T-helper 17 cell (primary cell): ENCODE measurements at places on chromosomes 1 and 21.

DNA sequence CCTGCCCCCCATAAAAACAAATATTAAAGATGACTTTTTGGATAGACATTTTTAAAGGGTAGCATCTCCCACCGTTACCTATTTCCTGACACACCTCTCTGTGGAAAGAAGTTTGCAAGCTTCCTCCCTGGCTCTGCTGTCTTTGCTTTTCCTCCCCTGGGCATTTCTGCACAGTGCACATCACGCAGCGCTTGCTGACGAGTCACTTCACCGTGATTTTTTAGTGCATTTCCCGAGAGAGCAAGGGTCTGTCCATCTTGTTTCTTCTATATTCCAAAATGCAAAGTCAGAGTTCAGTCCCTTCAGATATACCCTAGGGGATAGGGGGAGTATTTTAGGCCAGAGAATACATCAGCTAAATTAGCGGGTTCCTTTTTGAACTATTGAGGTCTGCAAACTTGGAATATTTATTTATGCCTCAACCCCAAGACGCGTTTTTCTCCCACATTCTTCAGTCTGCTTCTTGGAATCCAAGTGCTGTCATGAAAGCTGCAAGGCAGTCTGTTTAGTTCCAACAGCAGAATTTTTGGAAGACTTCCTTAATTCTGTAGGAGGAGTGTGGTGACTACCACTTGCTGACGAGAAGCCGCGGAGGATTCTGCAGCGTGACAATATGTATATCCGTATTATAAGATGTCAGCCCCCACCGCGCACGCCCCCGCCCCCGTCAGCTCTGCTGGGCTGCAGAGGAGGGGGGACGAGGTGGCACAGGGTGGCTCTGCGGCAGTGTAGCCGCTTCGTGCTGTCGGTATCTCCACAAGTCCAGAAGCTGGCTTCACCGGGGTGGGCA lies 22.4 kb downstream of the SMYD2 start:
- DNase-seq = no peak

DNA sequence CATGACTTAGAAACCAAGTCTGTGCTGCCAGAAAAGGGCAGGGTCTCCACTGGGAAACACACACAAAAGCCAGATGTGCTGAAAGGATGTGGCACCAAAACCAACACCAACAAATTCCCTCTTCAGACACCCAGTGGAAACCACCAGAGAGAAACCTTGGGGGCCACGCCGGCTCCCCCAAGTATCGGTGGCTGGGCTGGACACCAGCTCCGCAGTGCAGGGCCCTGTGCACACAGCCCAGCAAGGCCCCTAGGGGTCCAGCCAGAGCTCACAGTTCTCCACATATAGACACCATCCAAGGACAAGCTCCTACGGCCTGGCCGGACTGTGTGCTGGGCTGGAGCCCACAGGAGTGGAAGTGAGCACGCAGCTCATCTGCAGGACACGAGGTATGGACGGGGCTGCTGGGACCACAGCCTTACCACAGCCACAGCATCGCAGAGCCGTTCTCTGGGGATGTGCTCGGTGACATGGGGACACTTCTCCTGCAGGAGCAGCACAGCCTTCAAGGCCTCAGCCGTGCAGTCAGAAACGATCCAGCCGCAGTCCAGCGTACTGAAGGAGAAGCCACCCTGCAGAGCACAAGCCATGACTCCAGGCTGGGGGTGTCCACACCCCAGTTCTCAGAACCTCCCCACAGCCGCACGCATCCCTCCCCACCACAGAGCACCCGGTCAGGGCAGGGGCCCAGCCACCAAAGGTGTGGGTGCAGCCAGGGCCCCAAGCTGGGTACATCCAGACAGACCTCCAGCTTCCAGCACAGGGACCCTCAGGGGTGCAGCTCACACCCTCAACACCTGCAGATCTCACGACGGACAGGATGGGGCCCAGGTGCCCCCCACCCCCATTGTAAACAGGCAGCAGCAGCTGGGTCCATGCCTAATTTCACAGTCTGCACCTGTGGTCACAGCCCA lies 21.3 kb downstream of the LSS start:
- no peak for DNase-seq

GRCh38 chr1:6294890-6295556 lies 34.1 kb upstream of the GPR153 start:
- DNase-seq = no peak

GRCh38 chr1:231188072-231188471 lies 26.2 kb downstream of the TRIM67 start:
- no peak for DNase-seq

DNA sequence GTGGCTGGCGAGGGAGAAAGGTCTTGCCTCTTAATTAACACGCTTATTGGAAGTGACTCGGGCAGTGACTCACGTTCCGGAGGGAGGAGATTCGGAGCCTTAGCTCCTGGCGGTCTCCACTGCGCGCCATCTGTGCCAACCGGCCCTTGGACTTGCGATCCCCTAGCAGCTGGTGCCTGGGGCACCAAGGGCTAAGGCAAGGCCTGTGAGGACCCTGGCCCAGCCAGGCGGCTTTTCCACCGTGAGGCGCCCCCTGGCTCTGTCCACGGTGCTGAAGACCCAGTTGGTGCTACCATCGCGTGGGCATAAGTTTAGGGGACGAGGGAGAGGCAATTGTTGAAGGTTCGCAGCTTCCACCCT lies 1.3 kb upstream of the SYT6 start:
- DNase-seq = no peak

DNA sequence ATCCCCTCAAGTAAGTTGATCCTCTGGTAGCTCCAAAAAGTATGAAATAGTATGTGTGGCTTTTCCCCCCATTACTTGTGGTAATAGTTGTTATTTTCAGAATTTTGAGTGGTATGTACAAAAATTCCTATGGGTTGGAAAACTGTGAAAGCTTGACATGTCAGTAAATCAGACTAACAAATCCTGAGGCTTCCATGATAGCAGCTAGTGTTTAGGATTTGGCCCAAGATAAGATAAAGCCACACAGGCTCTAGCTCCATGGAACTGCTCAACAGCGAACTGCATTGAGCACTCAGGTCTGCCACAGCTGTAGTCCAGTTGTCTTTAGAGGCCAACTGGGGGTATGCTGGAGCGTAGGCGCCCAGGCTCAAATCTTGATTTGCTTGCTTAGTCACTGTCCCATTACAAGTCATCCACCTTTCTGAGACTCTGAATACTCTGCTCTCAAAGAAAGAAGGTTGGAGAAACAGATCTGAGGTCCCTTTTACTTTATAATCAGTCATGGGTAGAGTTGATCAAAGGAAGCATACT lies 28.7 kb downstream of the ATP1A1 start:
- no peak for DNase-seq

- DNase-seq = no peak
These were observed 172.8 kb upstream of the SAMSN1 start for GRCh38 chr21:14718951-14719350.

DNA sequence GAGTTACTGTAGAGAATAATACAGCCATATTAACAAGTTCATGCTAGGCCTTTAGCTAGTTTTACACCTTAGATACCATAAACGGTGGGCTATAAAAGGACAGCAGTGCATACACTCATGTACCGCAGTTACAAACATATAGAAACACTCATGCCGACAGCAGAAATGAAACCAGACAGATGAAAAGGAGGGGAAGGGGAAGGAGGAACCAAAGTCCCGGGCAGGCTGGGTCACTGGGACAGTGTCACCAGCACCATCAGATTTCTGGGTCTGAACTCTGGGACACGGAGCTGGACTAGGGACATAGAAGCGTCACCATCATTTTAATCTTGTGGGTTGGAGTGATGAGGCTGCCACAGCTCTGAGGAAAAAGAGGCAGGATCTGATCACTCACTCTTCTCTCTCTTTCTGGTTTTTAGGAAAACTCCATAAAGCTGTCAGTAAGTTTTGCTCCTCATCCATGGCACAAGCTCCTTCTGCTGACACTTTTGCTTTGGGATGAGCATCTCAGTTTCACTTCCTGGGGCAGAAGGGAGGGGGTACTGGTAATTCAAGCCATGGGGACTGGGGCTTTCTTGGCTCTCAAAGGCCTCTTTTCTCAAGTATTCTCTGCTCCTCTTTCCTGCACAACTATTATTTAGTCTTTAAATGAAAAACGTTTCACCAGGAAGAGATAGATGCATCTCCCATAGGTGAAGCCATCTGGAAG lies 7.8 kb upstream of the ZNF691 start:
- no peak for DNase-seq

DNA sequence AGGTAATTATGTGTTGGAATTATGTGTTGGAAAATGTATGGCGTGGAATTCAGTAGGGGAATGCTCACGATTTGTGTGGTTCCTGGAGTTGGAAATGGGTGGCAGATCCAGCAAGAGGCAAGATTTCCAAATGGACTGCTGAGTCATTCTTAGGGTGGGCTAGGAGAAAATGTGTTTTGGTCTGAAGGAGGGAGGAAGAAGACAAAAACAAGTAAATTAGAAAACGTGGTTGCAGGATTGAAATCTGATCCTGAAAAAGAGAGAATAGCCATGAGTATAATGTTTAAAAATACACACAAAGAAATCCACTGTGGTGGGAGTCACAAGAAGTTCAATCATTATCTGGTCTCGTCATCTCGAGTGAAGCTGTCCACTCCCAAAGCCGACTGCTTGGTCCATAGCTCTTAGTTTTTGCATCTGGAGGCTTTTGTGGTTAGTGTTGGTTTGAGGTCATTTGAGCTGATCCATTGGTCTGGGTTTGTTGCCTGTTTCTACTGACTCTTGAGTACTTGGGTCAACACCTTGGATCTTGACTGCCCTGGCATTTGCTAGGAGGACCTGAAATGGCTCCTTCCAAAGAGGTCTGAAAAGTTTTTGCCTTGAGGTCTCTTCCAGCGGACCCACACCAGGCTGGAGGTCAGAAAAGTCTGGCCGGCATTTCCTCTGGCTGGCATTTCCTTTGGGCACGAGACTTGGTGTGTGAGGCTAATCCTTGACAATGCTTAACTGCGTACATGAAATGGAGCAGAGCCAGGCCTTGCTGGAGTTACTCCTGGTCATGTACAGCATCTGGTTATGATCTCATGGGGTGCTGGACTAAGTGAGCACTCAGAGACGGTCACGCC lies 9.2 kb downstream of the MX2 start:
- no peak for DNase-seq

GRCh38 chr1:53145942-53146708 lies 3.7 kb upstream of the SLC1A7 start:
- DNase-seq = no peak

GRCh38 chr1:44798481-44799365 lies 1.5 kb upstream of the PLK3 start:
- DNase-seq = no peak
